Stimulated activated naive CD8-positive, alpha-beta T cell treated with anti-CD3 and anti-CD28 coated beads, Interleukin-15, Interleukin-2, amounts not matched to agents 100 U/mL and 50 U/mL, for 24 hours (primary cell): ENCODE measurements at places on chromosomes 7 and 10.

- DNase-seq: no peak
Measured at GRCh38 chr10:51846856-51847506, 147.6 kb upstream of the CSTF2T start.

DNA sequence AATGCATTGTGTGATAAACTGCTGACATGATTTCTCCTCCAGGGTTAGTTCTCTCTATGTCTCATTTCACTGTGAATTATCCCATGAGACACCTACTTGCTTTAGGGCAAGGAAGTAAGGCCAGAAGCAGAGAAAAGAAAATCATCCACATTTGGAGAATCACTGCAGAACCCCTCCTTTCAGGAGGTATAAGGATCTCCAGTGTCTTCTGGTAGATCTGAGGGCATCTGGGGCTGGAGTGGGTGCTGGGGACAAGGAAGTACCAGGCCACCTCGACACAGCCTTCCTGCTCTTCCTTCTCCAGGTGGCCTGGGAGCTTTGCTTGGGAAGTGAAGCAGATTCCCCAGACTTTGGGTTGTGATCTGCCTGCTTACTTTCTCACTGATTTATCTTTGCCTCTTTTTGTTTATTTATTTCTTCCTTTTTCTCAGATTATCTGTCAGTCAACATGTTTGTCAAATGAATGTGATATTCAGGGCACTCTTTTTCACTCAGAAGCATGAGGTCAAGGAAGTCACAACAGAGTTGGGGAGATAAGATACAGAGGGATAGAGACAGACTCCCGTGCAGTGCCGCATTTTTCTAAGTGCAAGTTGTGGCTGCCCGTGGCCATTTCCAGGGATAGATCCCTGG, 12.4 kb upstream of the CAMK2G start:
- no peak for DNase-seq

- no peak for DNase-seq
Measured at GRCh38 chr10:90741926-90742565, 115.8 kb downstream of the HTR7 start.

- no peak for DNase-seq
Measured at GRCh38 chr7:110090110-110090820, 1000.7 kb upstream of the LRRN3 start.
